Activated naive CD4-positive, alpha-beta T cell treated with anti-CD3 and anti-CD28 coated beads, Interleukin-2, amount 50 U/mL, for 16 hours (primary cell): ENCODE measurements at places on chromosomes 4 and X.

- no peak for DNase-seq
These were observed 23.5 kb downstream of the RAP1GDS1 start for GRCh38 chr4:98284640-98285046.

DNA sequence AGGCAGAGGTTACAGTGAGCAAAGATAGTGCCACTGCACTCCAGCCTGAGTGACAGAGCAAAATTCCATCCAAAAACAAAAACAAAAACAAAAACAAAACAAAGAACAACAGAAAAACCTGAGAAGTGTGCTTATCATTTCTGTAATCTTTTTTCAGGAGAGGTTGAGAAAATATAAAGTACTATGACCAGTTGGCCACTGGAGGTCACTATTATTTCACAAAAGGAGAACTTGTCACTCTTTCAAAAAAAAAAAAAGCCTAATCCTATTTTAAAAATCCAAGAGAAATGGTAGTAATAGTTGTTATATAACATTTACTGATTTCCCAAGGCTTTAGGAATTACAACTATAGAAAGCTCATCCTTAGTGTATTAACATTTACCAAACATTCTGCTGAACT lies 24.9 kb upstream of the RNF150 start:
- no peak for DNase-seq

GRCh38 chrX:16212436-16212835 lies 45.2 kb downstream of the MAGEB17 start:
- DNase-seq, result no peak

DNA sequence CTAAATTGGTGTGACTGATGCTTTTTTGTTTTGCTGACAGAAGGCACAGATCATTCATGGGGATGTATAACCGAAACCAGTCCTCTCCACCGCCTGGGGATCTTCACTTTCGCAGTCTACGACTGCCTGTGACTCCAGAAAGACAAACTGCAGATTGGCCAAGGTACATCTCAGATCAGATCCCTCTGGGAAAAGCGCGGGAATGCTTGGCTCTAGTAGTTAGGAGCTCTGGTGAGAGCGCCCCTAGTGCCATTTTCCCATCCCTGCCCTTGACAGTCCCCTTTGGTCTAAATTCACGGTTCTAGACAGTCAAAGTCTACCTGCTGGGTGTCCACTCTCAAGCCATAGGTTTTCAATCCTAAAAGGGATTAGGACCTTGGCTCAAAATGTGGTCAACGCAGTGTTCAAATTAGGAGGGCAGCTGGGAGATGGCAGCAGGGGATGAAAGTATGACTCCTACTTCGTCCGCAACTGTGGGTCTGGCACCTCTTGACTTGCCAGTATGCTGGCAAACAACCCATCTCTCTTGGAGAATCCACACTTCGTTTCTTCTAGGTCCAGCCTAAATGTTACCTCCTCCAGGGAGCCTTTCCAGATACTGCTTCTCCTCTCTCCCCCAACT lies 6.9 kb upstream of the HAND2 start:
- no peak for DNase-seq

GRCh38 chr4:8320386-8320750 lies 50.8 kb downstream of the HTRA3 start:
- DNase-seq, result no peak

DNA sequence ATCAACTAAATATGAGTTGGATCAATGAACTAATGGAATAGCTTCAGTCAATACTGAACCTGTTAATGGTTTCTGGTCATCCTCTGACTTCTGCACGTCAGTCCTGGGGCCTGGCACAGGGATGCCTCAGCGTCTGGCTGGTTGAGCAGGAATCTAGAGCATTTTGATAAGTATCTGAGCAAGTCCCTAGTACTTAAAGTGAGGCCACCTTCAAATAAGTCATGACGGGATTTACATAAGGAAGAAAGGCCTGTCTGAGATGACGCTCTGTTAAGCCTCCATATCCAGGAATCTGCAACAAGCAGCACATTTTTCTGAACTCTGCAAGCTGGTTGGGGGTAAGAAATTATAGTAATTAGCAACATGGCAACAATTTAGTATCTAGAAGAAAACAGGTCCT lies 83.2 kb upstream of the TBC1D9 start:
- no peak for DNase-seq

DNA sequence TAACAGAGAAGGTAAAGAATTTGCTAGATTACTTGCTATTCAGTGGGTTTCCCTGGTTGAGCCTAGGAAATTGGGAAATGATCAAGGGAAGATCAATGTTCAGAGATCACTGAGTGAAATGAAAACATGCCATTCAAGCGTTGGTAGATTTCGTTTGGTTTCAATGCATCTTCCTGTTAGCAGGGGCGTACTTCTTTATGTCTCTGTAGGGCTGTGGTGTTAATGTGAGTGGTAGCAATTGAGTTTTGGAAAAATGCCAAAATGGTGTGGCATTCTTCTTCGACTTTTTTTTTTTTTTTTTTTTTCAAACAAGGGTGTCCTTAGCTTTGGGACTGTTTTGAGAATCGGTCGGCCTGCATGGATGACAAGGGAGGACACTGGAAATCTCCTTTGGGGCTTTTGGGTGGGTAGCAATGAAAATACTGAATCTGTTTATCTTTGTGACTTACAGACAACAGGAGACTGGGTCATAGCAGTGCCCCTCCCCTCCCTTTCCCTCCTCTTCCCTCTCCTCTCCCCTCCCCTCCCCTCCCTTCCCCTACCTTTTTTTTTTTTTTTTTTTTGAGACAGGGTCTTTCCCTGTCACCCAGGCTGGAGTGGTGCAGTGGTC lies 50.4 kb downstream of the SPRY1 start:
- DNase-seq, result no peak

DNA sequence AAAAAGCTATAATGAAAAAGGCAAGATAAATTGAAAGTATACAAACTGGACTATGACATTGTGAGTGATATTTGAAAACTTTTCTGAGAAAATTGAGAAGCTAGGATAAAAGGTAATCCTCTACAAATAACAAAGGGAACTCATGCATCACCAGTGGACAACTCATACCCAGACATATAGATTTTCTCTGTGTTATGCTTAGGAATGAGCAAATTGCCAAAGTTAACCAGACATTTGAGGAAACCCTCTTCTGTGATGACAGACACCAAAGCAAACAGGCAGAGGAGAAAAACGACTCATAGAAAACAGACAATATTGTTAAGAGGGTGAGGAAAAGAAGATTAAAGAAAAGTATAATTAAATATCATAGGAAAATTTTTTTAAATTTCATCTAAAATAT lies 186.5 kb downstream of the MAB21L2 start:
- DNase-seq, result no peak

DNA sequence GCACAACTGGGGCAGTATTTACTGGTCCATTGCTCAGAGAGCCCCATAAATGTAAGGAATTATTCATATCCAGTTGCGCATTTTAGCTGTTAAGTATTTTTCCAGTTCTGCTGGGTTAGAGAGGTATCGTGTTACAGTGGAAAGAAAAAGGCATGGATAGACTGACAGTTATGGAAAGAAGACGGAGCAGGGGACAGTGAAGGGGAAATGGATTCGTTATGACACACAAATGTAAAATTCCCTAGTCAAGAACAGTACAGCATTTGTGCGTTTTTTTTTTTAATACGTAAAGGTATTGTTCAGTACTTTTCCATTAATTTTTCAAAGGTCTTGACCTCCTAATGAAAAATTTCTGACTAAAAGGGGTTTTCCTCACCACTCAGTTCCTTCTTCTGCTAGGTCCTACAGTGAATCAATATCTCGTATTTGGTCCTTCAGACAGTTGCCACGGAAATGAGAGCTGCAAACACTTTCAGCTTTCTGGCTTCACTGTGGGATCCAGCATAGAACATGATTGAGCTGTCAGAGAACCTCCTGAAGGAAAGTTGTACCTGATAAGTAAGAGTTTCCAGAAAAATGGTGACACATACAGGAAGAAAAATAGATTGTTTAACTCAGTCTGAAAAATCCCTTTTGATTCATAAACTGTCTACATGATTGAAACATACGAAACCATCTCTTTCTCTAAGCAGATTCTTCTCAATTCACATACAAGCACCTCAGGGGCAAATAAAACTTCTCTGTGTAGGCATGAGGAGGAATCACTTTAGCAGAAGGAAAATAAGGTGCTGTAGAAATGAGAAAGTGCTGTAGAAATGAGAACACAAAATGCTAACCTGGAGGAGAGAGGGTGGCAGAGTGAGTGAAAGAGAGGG lies 21.8 kb upstream of the BBS12 start:
- DNase-seq, result peak; percentile 37

- DNase-seq, result no peak
These were observed 3.1 kb downstream of the POLR2B start for GRCh38 chr4:56981795-56982201.
